Hepatocyte (in vitro differentiated cells): ENCODE measurements at places on chromosomes 5 and 9.

- no peak for DNase-seq
Observed at GRCh38 chr5:67133217-67133616, 63.4 kb downstream of the CD180 start.

GRCh38 chr5:139769477-139769876 lies 26.1 kb upstream of the PSD2 start:
- no peak for DNase-seq

- no peak for DNase-seq
Observed at GRCh38 chr5:158837908-158838307, 261.8 kb downstream of the EBF1 start.

DNA sequence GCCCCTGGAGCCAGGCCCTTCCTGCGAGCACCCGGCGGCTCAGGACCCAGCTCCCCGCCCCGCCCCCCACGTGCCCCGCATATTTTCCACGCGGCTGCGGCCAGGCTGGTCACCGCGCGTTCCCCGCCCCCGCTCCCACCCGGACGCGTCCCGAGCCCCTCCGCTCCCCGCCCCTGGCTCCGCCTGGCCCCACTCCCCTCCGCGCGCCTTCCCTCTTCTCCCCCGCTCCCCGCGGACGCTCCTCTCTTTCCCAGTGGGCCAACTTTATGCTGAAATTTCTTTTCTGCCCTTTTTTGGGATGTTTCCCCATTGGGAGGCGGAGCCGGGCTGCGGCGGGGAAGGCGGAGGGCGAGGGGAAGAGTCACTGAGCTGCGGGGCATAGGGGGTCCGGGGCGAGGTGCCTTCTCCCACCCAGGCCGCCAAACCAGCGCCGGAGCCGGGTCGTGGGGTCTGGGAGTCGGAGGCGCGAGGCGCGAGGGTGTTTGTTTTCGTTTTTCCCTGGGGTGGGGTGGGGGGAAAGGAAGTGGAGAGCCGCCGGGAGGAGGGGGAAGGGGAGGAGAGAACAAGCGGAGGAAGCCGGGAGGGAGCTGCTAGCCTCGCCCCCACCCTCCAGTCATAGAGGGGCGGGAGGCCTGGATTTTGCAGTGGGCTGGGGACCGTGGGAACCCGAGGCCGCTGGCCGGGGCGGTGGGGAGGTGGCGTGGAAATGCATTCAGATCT lies 1.0 kb upstream of the TPM2 start:
- DNase-seq, result peak; percentile 75

DNA sequence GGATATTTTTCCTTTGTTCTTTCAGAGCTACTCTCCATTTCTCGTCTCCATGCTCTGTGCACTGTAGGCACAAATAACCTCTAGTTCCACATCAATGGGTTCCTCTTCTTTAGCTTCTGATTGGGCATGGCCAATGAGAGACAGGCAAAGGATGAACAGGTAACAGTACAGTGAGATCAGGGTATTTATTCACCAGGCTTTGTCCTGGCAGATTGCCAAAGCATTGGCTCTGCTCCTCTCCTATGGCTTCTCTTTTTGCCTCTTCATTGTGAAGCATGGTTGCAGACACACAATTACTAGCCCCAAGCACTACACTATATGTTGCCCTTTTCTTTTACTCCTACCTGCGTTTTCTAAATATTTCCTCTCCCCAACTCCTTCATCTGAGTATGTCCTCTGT lies 215.1 kb upstream of the ARRDC3 start:
- no peak for DNase-seq

- no peak for DNase-seq
Observed at GRCh38 chr9:136765041-136765440, 723 bp upstream of the LCN15 start.

DNA sequence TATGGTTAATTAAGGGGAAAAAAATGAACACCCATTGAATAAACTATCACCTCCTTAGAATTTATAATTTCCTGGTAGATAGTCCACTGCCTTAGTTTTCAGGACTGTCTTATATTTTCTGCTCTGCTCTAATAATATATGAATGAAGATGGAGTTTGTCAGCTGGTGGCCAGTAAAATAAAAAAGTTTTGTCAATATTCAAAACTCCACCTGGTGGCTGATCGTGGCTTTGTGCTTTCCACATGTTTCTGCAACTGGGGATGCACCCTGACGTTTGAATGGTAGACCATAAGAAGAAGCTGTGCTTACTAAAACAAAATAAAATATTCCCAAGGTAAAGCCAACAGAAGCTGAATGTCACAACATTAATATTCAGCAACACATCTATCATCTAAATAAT lies 286.6 kb upstream of the IZUMO3 start:
- peak; percentile 13 for DNase-seq

GRCh38 chr5:158385982-158386381 lies 527.0 kb upstream of the CLINT1 start:
- no peak for DNase-seq

- DNase-seq, result no peak
Observed at GRCh38 chr5:99664972-99665371, 736.2 kb upstream of the CHD1 start.

- peak; percentile 95 for DNase-seq
Observed at GRCh38 chr5:179820483-179821297, at the start of gene SQSTM1. Gene SQSTM1 (plus strand): TSS chr5:179820905. CDS start chr5:179820937, 32 bp downstream.

DNA sequence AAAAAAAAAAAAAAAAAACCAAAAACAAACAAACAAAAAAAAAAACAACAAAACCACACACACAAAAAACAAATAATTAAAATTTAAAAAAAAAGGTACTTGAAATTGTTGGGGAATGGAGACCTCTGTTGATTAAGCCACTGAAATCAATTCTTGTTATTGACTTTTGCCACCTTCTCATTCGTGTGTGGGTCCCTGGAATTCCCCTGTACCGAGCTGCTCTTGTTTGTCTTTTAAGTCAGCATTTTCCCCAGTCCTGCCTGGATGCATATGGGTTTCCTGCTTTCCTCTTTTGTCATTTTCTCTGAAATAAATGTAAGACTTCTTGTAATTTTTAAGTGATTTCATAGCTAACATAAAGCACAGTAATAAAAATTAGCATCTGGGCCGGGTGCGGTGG lies 45.5 kb downstream of the GPBP1 start:
- peak; percentile 8 for DNase-seq

GRCh38 chr5:107384256-107384655 lies 286.5 kb downstream of the EFNA5 start:
- no peak for DNase-seq

GRCh38 chr9:109880276-109881169 lies 100.5 kb downstream of the PALM2AKAP2 start:
- peak; percentile 47 for DNase-seq

GRCh38 chr5:34551911-34552433 lies 104.2 kb upstream of the RAI14 start:
- DNase-seq, result no peak

DNA sequence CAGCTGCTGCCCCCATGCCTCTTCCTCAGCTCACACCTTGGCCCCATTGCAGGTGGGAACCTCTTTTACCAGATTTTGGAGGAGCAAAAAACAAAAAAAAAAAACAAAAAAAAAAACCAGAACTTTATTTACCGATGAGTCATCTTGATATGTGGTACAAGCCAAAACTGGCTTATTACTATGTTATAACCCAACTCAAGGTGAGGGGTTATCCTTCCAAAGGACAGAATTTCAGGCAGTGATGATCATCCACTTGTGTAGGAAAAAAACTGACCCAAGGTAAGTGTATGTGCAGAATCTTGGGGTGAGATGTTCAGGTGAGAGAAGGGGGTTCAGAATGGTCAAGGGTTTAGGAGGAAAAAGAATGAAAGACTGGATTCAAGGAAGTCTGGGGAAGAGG lies 142.6 kb upstream of the FST start:
- no peak for DNase-seq

DNA sequence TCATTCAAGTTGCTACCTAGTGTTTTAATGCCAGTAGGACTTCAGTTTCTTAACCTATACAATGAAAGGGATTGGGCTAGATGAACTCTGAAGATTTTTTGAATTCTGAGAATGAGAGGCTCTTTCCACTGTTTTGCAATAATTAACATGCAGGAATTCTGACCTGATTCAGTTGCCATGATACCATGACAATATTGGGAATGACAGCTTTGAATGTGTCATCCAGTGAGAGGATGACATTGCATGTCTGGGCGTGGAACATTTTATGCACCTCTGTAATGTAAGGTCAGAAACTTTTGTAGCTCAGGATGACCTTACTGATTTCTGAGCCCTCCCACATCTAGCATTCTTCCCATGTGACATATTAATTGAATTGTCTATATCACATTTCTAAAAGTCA lies 30.6 kb upstream of the SPINK5 start:
- no peak for DNase-seq

GRCh38 chr9:125540497-125540896 lies 166.5 kb downstream of the MAPKAP1 start:
- no peak for DNase-seq

- DNase-seq, result peak; percentile 79
Observed at GRCh38 chr9:99807276-99807852, 14.3 kb upstream of the NR4A3 start.

GRCh38 chr9:3793971-3794383 lies 268.2 kb upstream of the RFX3 start:
- DNase-seq, result peak; percentile 42

- no peak for DNase-seq
Observed at GRCh38 chr9:95171596-95171995, 145.9 kb downstream of the FANCC start.

DNA sequence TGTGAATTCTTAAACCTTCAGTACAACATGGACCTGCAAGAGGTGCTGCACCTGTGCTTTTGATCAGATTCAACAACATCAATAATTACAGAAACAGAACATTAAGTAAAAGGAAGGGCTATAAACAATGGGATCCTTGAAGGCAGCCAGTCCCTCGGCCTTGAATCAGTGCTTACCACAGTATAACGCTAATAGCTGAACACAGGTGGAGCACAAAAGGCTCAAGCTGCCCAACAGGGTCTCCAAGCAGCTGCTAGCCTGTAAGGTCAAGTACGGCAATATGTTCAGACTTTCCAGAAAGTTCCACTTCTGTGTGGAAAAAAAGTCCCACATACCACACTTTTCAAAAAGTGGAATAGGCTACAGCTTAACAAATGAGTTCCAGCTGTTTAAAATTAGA lies 61.9 kb upstream of the ITGA1 start:
- no peak for DNase-seq

GRCh38 chr5:28017178-28017577 lies 978.8 kb upstream of the CDH9 start:
- no peak for DNase-seq
